ENCODE measurements at places on chromosomes 6 and 20. TPM values are rescaled to one million over a fixed set of nuclear protein-coding genes. Genes with fewer than 3 reads are reported as not detected.

DNA sequence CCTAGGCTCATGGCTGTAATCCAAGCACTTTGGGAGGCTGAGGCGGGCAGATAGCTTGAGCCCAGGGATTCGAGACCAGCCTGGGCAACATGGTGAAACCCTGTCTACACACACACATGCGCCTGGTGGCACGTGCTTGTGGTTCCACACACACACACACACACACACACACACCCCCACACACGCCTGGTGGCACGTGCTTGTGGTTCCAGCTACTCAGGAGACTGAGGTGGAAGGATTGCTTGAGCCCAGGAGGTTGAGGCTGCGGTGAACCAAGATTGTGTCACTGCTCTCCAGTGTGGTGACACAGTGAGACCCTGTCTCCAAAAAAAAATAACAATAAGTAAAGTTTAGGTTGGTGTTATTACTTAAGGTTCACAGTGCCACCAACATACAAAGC, 165.8 kb downstream of the ZFAND3 start:
- H3K27ac ChIP-seq, result no peak overlapping the region
- no peak for DNase-seq
- no peaks in the 10 kb centered on the region for H3K27me3 ChIP-seq
- no peaks in the 10 kb centered on the region for H3K36me3 ChIP-seq

The MRAP2 gene
- total RNA-seq, result 0.22 TPM

The ENPP3 gene
- total RNA-seq, result not detected

The ZFAND3 gene
- total RNA-seq, result 90.4 TPM

DNA sequence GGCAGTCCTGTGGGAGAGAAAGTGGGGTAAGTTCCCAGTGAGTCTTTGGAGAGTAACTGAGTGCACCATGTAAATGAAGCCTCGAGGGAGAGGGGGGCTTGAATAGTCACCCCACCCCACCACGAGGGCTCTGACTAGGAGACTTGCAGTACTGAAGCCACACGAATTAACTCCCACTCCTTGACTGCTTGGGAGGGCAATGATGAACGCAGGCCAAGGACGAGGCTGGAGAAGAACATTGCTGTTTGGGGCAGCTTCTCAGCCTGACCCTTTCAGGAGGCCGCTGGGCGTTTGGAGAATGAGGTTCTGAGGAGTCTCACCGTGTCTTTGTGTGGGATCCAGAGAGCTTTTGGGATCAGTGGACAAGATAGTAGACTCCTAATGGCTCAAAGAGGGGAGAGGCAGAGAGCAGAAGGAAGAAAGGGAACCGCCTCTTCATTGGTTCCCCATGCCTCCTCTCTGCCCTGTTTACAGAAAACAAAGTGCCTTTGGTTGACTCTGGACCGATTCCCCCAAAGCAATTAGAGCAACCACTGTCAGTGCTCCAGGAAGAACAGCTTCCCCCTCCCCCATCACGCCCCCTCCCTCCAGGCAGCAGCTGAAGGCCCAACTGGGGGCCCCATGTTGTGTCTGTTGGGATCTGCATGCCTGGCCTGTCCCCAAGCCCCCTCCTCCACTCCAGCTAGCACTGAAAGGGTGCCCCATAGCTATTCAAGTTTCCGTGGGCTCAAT, 41.7 kb upstream of the CDKN1A start:
- H3K27ac ChIP-seq, result no peak overlapping the region
- H3K36me3 ChIP-seq, result no peaks in the 10 kb centered on the region
- H3K4me1 ChIP-seq, result peaks cover 19% of the 10 kb centered on the region
- no peak overlapping the region for H3K4me3 ChIP-seq
- H3K27me3 ChIP-seq, result no peaks in the 10 kb centered on the region

DNA sequence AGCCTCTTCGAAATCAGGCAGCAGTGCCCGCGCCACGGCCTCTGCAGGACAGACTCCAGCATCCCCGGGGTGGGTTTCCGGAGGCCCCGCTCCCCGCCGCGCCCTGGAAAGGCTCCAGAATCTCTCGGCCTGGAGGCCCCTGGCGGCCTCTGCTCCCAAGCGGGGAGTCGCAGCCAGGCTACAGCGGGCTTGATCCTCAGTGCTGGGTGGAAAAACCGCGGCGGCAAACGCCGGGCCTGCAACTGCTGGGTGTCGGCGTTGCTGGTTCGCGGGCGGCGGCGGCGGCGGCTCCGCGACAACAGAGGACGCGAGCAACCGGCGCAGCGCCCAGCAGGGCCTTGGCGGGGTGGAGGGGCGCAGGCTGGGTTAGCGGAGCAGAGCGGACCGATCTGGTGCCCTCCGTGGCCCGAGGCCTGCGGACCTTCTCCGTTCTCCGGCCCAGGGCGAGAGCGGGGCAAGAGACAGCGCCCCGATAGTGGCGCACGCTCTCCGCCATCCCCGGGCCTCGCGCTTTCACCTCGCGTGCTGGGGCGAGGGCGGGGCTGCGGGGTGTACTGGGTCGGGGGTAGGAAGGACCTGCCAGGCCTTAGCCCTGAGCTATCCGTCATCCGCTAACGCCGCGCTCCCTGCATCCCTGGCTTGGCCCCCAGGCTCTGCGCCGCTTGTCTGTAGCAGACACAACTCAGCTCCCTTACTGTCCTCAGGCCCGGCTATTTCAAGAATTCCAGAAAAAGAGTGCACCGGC, 3.4 kb upstream of the ZNF292 start:
- H3K27me3 ChIP-seq, result no peaks in the 10 kb centered on the region
- H3K4me1 ChIP-seq, result no peaks in the 10 kb centered on the region
- peak; percentile 75 for DNase-seq
- peak overlapping the region; percentile 65 for H3K4me3 ChIP-seq
- H3K36me3 ChIP-seq, result no peaks in the 10 kb centered on the region
- peak overlapping the region; percentile 91 for H3K27ac ChIP-seq

DNA sequence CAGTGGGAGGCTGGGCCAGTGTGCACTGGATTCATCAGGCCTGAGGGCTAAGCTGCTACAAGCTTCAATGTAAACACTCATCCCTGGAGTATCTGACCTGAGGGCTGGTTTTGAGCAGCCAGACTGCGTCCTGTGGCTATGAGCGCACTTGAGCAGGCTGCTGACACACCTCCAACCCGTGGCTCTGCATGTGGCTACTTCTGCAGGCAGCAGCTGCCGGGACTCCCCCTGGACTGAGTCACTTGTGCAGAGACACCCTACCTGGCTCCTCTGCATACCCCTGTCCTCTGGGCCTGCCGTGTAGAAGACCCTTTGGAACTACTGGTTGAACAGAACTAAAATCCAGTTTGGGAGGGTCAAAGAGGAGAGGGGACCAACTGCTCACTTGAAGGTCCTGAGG, 172.0 kb downstream of the SCP2D1 start:
- no peaks in the 10 kb centered on the region for H3K36me3 ChIP-seq
- no peaks in the 10 kb centered on the region for H3K4me1 ChIP-seq
- H3K4me3 ChIP-seq, result no peak overlapping the region

GRCh38 chr20:23078351-23079015, 7.6 kb downstream of the CD93 start:
- H3K27ac ChIP-seq, result no peak overlapping the region
- no peaks in the 10 kb centered on the region for H3K27me3 ChIP-seq
- no peak for DNase-seq
- peaks cover 28% of the 10 kb centered on the region for H3K36me3 ChIP-seq

GRCh38 chr6:25637960-25638434, 14.0 kb upstream of the SCGN start:
- DNase-seq, result no peak
- peaks cover 19% of the 10 kb centered on the region for H3K27me3 ChIP-seq
- H3K4me1 ChIP-seq, result no peaks in the 10 kb centered on the region
